T-helper 9 cell (primary cell): ENCODE measurements at places on chromosomes 3 and 15.

- no peak for DNase-seq
Measured at GRCh38 chr15:85408270-85408746, 27.9 kb downstream of the AKAP13 start.

- DNase-seq: no peak
Measured at GRCh38 chr3:131807822-131808221, 227.0 kb downstream of the CPNE4 start.

- DNase-seq: no peak
Measured at GRCh38 chr3:194879991-194880939, 194.6 kb downstream of the FAM43A start.

- no peak for DNase-seq
Measured at GRCh38 chr15:35481992-35482391, 64.0 kb downstream of the DPH6 start.

GRCh38 chr15:62711691-62712454 is 330.7 kb upstream of the TPM1 start:
- no peak for DNase-seq

- no peak for DNase-seq
Measured at GRCh38 chr15:96958721-96959120, 628.2 kb downstream of the NR2F2 start.

- DNase-seq: no peak
Measured at GRCh38 chr3:119642746-119643473, 17.5 kb downstream of the POPDC2 start.

- DNase-seq: no peak
Measured at GRCh38 chr3:71702131-71703024, 22.8 kb downstream of the EIF4E3 start.
